ENCODE measurements at places on chromosomes 2 and 18.

- DNase-seq: no peak
Observed at GRCh38 chr2:96468904-96469303, 36.3 kb downstream of the NEURL3 start.

GRCh38 chr18:33578518-33579348 is 714 bp downstream of the ASXL3 start:
- no peak for DNase-seq

DNA sequence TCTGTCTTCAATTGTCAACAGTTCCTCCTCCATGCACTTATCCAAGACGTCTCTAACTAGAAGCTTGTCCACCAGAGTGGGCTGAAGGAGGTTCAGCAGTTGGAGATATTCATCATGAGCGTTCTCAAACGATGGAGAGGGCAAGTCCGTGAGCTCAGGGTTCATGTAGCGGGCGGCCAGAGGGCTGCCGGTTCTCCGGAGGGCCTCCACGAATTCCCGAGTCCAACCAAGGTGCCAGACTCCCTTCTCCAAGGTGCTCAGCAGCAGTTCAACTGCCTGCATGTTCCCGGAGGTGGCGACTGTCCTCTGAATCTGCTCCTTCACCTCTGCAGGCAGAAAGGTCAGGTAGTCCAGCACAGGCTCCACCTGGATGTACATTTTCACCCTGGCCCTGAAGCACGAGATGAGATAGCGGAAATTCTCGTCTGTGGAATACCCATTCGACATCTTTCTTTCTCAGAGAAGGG is 590 bp downstream of the IFIH1 start:
- no peak for DNase-seq

DNA sequence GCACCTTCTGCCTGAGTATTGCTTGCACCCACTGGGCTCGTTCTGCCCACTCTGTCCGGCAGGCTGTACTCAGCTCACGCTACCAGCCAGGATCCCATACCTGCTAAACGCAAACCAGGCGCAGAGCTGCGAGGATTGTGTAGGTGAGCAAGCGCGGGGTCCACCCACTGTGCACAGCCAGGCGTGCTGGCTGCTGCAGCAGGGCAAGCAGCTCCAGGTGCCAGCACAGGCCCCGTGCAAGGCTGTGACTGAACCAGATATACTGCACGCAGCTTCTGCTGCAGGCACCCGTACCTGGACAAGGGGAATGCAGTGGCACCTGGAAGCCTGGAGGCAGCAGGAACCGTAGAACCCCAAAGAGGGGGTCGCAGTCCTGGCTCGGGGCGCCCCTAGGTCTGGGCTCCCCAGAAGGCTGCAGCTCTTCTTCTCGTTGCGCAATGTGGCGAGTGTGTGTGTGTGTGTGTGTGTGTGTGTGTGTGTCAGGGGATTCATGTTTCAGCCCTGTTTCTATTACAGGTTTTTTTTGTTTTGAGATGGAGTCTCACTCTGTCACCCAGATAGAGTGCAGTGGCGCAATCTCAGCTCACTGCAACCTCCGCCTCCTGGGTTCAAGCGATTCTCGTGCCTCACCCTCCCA is 46.1 kb upstream of the RAB1A start:
- DNase-seq: no peak

DNA sequence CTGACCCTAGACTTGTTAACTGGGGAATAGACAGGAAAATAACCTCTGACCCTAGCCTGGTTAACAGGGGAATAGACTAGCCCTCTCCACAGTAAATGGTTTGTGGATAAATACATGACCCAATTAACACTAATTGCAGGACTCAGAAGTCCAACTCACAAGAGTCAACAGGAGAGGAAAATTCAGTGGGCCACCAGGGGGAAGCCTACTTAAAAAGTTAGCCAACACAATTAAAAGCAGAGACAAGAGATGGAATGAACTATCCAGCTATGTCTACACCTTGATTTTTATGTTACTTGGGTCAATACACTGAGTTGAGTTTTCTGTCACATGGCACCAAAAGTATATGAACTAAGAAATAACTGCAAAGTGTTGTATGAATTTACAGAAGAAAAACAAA is 158.8 kb upstream of the SLC39A10 start:
- DNase-seq: peak; percentile 44

DNA sequence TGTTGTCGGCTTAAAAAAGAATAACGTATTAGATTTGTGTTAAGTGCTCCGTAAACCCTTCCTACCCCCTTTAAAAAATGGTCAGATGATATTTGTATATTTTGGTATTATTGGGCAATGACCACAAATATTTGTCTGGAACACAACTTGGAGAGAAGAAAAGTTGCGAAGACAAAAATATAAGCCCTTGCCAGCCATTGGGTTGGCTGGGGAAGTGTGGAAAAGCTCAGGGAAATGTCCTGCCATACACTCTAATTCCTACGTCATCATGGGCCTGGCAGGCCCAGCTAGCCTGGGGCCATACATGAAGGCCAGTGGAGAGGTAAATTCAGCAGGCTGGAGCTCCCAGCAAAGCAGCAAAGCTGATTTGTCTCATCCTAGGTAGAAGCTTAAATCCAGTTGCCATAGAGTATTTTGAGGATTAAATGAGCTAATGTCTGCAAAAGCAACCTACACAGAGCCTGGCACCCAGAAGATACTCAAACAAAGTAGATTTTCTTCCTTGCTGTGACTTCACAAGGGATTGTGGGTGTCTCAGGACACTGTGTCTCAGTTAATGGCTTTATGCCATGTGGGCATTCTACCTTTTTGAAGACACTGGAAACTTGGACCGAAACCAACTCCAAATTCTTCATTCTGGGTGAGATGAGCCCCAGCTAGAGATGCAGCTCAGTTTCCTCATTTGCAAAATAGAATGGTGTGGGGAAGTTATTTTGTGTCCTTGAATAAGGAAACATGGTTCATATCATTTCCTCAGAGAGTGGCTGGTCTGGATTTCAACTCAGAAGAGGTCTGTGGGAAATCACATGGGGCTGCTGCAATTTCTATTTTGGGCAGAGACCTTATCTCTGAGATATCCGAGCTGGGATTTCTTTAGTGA is 87.9 kb upstream of the MAP4K3 start:
- no peak for DNase-seq

- no peak for DNase-seq
Observed at GRCh38 chr18:46946656-46947282, 29.4 kb downstream of the KATNAL2 start.

- DNase-seq: no peak
Observed at GRCh38 chr18:49597157-49597931, 35.5 kb downstream of the LIPG start.

DNA sequence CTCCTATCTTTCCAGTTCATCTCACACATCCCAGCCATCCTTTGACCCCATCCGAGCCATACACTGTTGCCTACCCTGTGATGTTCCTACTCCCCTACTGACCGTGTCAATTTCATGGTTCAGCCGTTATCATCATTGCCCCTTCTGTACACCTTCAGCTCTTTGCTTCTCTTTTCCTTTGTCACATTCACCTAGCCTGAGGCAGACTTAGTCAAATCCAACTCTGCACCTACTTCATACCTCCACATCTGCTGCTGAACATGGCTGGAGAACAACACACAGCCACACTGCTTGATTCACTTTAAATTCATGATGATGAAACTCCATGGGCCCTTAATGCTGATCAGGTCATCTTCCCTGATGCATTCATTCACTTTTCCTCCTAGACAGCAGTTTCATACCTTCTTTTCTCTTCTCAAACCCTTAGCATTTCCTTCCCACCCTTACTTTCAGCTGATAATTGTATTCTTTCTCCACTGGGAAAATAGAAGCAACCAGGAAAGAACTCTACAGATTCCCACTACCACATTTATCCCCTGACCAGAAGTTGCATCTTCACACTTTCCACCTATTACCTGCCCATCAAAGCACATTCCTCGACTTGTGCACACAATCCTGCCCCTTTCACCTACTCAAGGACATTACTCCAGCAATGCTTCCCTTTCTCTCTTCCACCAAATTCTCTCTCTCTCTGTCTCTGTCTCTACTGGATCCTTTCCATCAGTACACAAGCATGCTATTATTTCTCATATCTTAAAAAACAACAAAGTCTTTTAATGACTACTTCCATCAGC is 59.6 kb downstream of the PKDCC start:
- no peak for DNase-seq

- no peak for DNase-seq
Observed at GRCh38 chr2:156601855-156602551, 165.8 kb downstream of the GPD2 start.

DNA sequence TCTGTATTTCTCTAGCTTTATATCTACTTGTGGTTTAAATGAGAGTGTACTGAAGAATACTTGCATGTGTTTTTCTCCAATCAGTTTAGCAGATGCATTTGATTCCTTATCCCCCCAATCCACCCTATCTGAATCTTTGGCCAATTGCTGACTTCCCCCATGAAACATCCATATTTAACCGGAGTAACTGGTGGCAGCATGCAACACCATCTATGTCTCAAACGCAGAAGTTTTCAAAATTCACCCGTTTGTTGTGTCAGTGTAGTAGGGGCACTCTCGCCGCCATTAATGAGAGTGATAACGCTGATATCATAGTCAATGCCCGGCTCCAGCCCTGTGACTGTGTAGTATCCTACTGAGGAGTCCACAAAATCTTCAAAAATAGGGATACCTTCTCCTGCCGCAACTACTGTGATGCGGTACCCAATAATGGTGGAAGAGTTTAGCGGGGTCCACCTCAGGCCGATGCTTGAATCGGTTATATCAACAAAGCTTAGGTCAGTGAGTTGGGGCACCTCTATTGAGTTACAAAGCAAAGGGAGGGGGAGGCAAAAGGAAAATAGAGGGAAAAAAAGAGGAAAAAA is 43.1 kb downstream of the FN1 start:
- DNase-seq: no peak

- DNase-seq: no peak
Observed at GRCh38 chr2:40363631-40364030, 88.3 kb downstream of the SLC8A1 start.
